Suppressor macrophage treated with lipopolysaccharide for 1 hour (primary cell): ENCODE measurements at places on chromosomes 5 and 9.

DNA sequence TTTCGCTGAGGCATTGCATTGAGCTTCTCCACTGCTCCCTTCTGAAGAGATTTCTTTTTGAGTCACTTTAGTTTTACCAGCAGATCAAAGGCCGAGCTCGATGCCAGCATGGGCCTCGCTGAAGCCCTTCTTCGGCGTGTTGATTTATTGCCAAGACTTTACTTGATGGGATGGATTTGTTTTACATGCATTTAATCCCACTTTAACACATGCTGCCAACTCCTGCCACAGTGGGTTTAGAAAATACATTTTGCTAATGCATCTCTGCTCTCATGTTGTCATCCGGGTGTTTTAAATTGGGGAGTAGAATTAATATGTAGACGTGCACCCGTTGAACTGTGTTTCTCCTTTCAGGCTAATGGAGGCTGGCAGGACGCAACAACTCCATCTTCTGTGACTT, 218.3 kb downstream of the PBX3 start:
- DNase-seq: no peak

- DNase-seq: no peak
These were observed 172.3 kb downstream of the GNA14 start for GRCh38 chr9:77475641-77476473.

DNA sequence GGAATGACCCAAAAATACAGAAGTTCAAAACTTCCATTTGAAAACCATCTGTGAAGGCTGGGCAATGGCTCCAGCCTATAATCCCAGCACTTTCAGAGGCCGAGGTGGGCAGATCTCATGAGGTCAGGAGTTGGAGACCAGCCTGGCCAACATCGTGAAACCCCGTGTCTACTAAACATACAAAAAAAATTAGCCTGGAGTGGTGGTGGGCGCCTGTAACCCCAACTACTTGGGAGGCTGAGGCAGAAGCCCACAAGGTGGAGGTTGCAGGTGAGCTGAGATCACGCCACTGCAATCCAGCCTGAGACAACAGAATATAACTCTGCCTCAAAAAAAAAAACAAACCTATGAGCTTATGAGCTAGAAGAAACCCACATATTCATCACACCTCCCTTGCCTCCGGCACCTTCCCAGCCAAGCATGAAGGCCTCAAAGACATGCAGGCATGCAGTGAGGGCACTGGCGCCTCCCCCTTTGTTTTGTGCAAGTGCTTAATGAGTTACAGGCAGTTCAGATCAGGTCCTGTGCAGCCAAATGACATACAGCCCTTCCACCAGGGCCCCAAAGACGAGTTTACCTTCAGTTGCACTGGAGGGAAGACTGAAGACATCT, 9.9 kb downstream of the HNRNPH1 start:
- no peak for DNase-seq

GRCh38 chr9:80866576-80867227, 822.6 kb downstream of the TLE1 start:
- no peak for DNase-seq

DNA sequence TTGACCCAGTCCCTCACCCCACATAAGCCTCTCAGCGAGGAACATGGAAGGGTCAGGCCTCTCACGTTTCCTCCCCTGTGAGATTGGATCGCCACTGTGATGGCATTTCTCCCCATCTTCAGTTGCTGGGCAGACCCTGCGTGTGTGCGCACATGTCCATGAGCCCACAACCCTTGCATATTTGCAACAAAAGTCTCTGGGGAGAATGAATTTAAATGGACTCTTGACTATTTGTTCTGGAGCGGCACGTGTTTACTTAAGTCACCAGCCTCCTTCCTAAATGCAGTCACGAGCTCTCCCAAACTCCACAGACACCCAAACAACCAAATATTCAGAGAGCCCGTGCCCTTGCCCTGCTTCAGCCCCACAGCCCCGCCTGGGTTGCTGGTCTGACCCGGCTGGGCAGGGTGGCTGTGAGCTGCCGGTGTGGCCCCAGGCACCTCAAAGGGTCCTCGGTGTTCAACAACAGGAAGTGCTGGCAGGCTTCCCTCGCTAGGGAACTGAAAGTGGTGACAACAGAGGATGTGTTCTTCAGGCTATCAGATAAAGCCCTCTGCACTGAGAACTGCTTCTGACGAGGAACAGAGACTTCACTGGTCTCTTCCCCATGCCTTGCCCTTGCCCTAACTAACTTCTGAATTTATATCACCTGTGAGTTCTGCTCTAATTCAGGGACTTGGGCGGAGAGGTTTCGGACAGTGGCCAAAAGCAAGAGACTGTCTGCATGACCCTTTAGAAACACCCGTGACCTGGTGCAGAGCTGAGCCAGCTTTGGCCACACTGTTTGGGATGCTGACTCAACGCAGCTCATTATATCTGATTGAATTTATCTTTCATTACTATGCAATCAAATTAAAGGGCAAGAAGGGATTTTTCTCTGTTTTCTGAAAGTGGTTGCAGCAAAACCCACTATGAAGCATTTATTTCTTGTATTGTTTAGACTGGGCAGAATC, 19.2 kb upstream of the CD180 start:
- DNase-seq: peak; percentile 79

- DNase-seq: no peak
These were observed 112.7 kb upstream of the NREP start for GRCh38 chr5:111869681-111870080.

- DNase-seq: no peak
These were observed 112.6 kb upstream of the MTAP start for GRCh38 chr9:21689854-21690253.

GRCh38 chr5:178474562-178475184, 115.5 kb downstream of the COL23A1 start:
- DNase-seq: no peak

DNA sequence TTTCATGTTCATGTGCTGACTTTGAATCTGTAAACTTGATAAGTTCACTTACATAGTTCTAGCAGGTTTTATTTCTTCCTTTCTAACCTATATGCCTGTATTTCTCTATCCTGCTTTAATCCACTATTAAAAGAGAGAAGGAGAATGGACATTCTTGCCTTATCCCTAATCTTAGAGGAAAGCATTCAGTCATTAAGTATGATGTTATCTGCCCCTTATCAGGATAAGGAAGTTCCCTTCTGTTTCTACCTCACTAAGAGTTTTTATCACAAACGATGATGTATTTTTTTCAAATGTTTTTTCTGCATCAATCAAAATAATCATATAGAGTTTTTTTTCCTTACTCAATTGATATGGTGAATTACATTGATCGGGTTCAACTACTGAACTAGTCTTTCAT, 33.1 kb downstream of the DRD1 start:
- no peak for DNase-seq

DNA sequence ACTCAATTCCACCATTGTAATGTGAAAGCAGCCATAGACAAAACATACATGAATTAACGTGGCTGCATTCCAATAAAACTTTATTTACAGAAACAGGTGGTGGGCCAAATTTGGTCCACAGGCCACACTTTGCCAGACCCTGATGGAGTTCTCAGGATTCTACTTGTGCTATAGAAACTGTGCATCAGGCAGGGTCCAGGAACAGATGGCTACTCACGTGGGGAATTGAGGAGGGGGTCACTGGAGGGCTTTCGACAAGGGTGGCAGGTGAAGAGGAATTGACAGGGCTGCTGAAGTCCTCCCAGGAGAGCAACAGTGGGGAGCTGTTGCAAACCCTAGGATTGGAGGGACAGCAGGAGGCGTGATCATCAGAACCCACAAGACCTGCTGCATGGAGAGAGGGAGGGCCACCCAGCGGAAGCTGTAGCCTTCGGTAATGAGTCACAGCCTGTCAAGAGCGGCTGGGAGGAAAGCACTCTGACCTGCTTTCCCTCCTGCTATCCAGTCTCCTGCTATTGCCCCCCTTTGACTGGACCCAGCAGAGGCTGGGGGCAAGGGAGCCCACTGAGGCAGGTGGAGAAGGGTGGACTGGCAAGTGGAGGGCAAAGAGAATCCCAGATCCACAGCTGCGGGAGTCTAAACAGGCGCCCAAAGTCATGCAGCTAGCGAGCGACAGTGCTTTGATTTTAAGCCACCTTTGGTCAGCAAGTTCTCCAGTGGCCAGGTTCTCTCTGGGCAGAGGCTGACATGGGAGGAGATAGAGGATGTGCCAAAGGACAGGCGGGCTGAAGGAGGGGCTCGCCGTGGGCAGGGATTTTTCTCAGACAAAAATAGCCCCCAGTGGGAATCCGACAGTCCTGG, 138.3 kb upstream of the SMIM23 start:
- DNase-seq: peak; percentile 71

- DNase-seq: no peak
These were observed 1.4 kb downstream of the RAPGEF1 start for GRCh38 chr9:131738293-131739132.

DNA sequence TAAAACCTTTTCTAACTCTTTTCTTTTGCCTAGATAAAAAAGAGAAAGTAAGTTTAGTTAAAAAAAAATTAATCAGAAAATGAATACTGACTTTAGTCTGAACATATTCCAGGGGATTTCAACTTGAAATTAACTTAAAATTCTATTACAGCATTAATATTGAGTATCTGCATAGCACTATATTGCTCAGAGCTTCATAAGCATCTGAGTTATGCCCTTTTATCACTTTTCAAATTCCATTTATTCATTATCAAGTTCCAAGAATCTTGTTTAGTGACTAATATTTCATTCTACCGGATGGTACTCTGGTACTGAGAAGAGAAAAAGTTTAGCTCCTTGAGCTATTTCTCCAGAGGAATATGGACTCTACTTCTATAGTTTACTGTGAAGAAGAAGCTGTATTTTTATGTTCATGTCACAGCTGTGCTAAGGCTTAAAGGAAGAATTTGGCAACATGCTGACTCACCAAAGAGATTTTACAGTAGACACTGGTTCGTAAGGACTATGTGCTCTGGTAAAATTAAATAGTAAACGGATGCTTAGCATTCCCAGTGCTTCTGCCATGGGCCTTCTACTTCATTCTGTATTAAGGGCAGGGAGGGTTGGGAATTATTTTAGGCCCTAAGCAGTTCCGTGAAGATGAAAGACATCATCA, 285.2 kb upstream of the SEMA6A start:
- DNase-seq: no peak

- DNase-seq: no peak
These were observed 71.7 kb downstream of the VAV2 start for GRCh38 chr9:133920471-133920870.

DNA sequence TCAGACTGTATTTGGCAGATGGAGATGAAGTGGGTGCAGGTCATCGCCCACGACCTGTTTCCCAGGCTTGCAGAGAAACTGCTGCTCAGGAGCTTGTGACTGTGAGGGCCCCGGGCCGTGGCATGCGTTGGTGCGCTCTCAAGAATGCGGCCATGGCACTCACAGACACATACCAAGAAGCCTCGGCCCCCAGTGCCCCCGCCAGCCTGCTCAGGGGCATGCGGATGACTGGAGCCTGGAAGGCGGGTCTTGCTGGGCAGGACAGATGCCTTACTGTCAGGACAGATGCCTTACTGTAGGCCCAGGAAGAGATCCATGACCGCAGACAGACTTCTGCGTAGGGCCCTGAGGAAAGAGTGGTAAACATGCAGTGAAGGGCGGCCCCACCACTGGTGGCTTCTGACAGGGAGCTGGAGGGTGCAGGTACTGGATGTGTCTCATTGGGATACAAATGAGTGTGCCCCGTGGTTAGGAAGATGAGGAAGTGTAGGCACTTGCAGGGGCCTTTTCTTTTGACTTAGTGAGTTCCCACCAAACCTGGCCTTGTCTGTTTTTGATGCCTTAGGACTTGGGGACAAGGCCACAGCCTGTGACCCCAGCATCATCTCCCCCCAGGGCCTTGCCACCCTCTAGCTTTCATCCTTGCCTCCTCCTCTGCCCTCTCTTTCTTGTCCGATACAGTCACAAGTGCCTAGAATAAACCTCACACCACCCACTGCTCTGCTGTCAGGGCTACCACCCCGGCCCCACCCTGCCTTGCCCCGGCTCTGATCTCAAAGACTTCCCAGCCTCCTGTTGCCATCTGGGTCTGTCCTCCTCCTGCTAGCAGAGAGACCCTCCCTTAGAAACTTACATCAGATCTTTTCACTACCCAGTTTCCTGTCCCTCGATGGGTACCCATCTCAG, 68.8 kb upstream of the ABL1 start:
- DNase-seq: no peak

DNA sequence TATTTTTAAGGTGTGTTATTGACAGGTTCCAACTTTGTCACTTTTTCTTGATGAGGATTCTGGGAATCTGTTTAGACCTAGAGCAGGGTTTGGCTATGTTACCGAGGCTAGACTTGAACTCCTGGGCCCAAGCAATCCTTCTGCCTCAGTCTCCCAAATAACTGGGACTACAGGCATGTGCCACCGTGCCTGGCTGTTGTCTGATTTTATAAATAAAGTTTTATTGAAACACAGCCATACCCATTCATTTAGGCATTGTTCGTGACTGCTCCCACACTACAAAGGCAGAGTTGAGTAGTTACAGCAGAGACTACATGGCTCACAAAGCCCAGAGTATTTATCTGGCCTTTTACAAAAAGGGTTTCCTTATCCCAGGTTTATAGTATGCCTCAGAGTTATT, 80.5 kb upstream of the TTC23L start:
- DNase-seq: no peak

GRCh38 chr5:140336388-140336787, 10.0 kb downstream of the HBEGF start:
- no peak for DNase-seq

- no peak for DNase-seq
These were observed 767.4 kb upstream of the CDH10 start for GRCh38 chr5:25412116-25412661.

- DNase-seq: peak; percentile 90
These were observed at the start of gene TBC1D13 for GRCh38 chr9:128786681-128787601. TSS of gene TBC1D13 (plus strand) at chr9:128787253. CDS start at chr9:128787354, 101 bp downstream.

- DNase-seq: peak; percentile 37
These were observed 50.2 kb upstream of the ZNF366 start for GRCh38 chr5:72557167-72558045.

DNA sequence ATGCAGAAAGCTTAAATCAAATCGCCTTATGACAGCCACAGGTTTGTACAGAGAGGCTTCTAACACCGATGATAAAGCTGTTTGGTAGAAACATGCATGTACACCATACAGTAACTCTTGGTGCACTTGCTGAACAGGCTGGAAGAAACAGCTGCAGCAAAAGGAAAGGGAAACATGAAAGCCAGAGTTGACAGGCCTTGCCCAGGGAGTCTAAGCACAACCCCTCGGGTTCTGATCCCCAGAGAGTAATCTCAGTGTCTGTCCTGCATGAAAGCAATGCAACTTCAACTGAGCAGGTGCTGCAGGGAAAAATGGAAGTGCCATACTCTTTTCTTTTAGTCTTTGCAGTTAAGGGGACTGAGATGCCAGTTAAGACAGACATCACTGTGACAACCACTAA, 419.9 kb downstream of the BNC2 start:
- DNase-seq: no peak
